ENCODE measurements at places on chromosomes 1 and 21.

GRCh38 chr1:157993147-157993917 is at the start of gene KIRREL1:
KIRREL1 (plus strand) TSS chr1:157993645; CDS start chr1:157993677, 32 bp downstream.
- DNase-seq = no peak

DNA sequence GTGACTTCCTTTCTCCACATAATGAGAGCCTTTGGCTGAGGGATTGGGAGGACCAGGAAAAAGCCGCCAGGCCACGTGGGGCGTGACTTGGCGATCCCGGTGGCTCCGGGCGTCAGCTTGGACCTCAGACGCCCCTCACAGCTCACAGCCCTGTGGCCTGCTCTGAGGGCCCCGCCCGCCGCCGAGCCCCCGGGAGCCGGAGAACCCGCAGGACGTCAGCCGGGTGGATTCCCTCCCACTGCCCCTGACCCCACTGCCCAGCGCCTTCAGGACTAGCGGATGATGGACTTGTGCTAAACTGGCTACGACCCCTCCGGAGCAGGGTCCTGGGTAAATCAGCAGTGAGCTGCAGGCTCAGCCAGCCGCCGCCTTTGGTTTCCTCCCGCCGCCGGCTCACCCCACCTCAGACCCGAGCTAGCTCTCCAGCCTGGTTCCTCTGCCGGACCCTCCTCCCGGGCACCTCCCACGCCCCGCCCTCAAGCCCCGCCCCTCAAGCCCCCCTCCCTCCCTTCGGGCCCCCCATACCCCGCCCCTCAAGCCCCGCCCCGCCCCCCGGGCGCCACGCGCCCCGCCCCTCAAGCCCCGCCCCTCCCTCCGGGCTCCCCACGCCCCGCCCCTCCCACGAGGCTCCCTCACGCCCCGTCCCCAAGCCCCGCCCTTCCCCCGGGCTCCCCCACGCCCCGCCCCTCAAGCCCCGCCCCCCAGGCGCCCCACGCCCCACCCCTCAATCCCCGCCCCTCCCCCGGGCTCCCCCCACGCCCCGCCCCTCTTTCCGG is 10.0 kb upstream of the FAAP20 start:
- no peak for DNase-seq

DNA sequence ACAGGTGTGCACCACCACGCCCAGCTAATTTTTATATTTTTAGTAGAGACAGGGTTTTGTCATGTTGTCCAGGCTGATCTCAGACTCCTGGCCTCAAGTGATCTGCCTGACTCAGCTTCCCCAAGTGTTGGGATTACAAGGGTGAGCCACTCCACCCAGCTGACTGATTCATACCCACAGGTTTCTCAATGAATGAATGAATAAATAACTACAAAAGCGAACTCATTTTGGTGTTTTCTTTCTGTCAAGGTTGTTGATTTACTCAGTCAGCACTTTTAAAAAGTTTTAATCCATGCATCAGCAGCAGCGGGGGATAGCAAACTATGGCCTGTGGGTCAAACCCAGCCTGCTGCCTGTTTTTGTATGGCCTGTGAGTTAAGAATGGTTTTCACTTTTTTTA is 217.5 kb downstream of the FAF1 start:
- DNase-seq = no peak

- DNase-seq = no peak
These were observed 182.2 kb upstream of the DUSP10 start for GRCh38 chr1:221923929-221924598.

DNA sequence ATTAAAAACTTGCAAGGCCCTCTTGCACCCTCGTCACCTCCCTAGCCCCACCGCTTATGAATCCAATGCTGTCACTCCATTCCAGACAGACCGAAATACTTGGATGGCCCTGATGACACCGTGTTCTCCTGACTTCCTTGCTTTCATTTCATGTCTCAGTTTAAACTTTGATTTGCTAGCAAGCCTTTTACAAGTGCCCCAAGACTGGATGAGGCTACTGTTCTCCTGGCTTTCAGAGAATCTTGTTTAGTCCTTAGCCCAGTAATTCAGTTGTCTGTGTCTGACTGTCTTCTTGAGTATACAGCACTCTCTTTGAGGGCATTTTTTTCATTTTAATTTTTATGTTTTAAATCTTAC is 824 bp upstream of the IFI44L start:
- DNase-seq = no peak

GRCh38 chr1:207856276-207857023 is 54.5 kb downstream of the CD34 start:
- no peak for DNase-seq
